Stimulated activated CD8-positive, alpha-beta memory T cell treated with anti-CD3 and anti-CD28 coated beads, Interleukin-4, amount 100 ng/mL, for 1 hour (primary cell): ENCODE measurements at places on chromosomes 12 and 14.

GRCh38 chr14:104184506-104184905, 46.1 kb downstream of the KIF26A start:
- DNase-seq, result no peak

- no peak for DNase-seq
Measured at GRCh38 chr14:47846008-47846407, 170.6 kb upstream of the MDGA2 start.

DNA sequence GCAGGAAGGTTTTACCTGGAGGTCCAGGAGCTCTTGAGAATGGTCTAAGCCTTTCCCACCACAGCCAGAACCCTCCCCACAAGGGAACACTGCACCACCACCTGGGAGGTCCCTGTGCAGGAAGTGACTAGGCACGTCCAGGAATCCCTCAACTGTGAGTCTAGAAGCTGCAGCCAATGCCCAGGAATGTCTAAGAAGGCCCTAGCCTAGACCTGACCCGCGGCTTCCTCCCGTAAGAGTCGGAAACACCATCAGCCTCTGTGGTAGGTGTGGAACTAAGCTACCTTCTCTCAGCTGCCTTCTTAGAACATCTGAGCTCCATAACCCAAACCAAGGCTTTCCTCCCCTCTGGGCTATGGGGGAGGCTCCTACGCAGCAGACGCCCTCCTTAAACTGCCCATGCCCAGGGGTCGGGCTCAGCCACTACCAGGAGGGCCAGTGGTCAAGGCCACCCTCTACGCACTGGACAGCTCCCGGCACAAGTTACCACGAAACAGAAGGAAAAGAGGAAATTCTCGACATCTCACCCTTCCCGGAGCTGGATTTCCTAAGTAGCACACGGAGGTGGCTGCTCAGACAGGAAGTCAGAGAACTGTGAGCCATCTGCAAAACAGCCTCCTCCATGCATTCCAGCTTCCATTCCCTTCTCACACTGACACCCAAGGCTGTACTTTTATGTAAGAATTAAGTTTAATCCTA, 25.5 kb downstream of the ZFYVE21 start:
- DNase-seq, result no peak

GRCh38 chr12:27460471-27460978, 14.0 kb downstream of the SMCO2 start:
- DNase-seq, result no peak

DNA sequence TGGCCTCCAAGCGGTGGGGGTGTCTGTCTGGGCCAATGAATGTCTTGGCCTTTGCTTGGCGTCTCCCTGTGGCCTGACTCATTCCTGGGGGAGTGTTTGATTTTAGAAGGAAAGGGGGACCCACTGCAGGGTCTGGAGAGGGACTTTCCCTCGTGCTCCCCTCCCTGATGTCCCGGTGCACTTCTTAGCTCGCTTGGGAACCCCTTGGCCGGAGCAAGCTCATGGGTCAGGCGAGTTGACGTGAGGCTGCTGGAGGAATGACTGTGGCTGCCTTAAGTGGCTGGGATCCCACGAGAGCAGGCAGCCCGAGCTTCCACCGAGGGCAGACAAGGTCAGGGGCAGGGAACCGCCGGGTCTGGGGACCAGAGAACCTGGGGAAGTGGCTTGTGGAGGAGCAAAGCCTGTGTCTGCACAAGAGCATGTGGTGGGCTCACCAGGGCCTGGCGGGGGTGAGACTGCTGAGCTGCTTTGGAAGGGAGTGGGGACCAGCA, 218.4 kb upstream of the C14orf180 start:
- DNase-seq, result no peak

DNA sequence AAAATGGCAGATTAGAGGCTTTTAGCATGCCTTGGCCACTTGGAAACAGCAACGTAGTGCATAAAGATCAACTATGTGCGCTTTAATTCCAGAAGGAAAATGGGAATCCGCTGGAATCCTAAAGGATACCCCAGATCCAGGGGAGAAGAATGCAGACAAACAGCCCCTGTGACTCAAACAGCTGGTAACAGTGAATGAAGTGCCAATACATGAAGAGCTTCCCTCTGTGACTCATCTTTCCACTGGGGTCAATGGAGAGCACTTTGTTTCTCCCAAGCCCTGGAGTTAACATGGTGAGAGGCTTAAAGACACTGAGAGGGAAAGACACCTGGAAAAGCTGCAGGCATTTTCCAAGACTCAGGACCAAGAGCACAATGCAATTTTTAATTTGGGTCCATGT, 263.1 kb downstream of the CEP128 start:
- no peak for DNase-seq

DNA sequence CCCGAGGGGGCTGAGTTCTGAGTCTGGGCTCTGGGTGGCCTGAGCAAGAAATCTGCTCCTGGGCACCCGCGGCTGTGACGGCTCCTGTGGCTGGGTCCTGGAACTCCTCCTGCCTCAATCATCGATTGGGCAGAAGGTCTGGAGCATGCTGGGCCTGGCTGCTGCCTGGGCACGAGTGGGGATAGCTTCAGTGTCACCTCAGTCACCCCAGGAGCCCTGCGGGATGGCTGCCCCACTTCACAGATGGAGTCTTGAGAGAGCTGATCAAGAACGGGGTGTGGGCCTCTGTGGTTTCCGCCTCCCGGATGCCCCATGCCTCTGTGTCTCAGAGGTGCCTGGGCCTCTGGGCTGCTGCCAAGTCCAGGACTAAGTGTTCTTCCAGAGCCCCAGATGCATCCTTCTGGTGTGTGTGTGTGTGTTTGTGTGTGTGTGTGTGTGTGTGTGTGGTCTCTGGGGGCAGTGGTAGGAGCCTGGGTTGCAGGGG, 185.6 kb upstream of the C14orf180 start:
- peak; percentile 16 for DNase-seq

- DNase-seq, result no peak
Measured at GRCh38 chr12:7017870-7018349, 366 bp downstream of the LPCAT3 start.

- DNase-seq, result no peak
Measured at GRCh38 chr14:63174760-63175191, 29.5 kb upstream of the RHOJ start.

DNA sequence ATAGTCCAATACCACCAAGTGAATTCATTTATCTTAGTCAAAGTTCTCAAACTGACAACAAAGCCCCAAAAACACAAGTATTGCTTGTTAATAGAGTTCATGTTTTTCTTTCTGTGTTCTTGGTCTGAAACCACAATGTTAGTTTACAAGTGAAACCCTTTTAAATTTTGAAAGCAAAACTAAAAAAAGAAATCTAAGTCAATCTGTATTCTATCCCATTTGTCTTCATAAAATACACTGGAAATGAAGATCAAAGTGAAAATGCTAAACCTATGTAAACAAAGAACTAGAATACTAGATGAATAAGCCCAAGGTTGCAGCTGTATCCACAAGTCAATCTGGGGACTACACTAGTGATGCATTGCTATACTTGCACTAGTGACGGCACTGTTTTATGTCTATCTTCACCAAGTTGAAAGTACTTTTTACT, 10.4 kb downstream of the MAP4K5 start:
- no peak for DNase-seq

GRCh38 chr12:56522411-56523193, 982 bp downstream of the RBMS2 start:
- no peak for DNase-seq

- DNase-seq, result no peak
Measured at GRCh38 chr14:36317650-36318049, 2.8 kb downstream of the MBIP start.

DNA sequence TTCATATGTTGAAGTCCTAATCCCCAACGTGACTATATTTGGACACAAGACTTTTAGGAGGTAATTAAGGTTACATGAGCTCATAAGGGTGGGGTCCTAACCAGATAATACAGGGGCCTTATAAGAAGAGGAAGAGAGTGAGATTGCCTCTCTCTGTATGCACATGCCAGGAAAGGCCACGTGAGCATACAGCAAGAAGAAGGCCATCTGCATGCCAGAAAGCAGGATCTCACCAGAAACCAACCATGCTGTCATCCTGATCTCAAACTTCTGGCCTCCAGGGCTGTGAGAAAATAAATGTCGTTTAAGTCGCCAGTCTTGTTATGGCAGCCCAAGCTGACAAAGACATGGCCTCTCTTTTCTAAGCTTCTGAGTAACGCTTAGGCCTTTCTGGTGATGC, 69.0 kb upstream of the GPHB5 start:
- DNase-seq, result no peak

DNA sequence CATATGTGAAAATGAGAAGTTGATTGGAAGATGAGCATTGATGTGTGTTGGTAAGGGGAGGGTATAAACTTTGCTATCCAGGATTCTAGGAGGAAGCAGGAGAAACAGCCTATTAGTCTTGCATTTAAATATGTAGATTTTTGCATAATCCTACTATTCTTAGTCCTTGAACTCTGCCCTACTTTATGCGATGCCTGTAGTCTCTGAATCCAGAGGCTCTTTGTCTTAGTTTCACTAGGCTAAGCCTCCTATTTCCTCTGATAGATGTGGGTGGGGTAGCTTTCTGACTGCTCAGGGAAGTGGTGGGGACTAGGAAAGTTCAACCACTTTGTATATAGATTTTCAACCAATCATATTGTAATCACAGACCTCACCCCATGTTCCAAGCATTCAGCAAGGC, 49.5 kb upstream of the KCNC2 start:
- DNase-seq, result no peak

- no peak for DNase-seq
Measured at GRCh38 chr14:88986146-88986841, 161.8 kb downstream of the TTC8 start.

- DNase-seq, result no peak
Measured at GRCh38 chr12:13154831-13155230, 41.7 kb upstream of the EMP1 start.

- DNase-seq, result no peak
Measured at GRCh38 chr14:68124050-68124449, 304.5 kb downstream of the RAD51B start.

- no peak for DNase-seq
Measured at GRCh38 chr14:89246290-89246689, 170.7 kb downstream of the FOXN3 start.

- no peak for DNase-seq
Measured at GRCh38 chr14:98960617-98961013, 311.4 kb downstream of the BCL11B start.

GRCh38 chr12:31749024-31749704, 20.3 kb upstream of the AMN1 start:
- DNase-seq, result peak; percentile 20

DNA sequence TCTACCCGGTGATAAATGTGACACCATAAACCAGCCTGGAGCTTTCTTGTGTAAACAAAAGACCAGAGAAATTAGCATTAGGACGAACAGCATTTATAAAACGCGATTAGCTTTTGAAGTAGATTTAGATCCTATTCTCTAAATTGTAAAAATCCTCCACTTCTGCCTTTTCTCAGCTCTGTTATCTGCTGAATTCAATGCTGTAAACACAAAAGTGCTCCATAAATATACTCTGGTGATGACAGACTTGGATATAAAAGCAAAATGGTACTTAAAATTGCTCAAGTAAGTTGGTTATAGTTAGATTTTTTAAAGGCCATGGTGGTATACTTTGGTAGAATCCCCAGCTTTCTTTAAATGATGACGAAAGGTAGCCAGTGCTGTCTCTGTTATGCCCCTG, 114.6 kb upstream of the RMST start:
- no peak for DNase-seq

GRCh38 chr14:53655080-53655785, 301.4 kb downstream of the BMP4 start:
- no peak for DNase-seq

DNA sequence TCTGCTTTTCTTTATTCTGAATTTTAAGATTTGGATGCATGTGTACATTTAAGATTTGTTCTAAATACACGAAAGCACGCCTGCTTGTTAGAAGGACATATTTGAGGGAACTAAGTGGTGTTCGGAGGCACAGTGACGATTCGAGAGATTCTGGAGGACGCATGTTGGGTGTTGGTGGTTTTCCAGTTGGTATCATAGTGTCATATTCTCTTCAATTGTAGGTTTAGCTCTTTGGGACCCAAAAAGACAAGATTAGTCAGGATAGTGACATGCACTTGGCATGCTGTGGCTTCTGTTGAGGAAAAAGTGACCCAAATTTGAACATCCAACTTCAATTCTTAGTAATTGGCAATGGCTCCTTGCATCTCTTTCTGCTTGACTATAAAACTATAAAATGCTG, 30.1 kb downstream of the PRKCH start:
- DNase-seq, result no peak

DNA sequence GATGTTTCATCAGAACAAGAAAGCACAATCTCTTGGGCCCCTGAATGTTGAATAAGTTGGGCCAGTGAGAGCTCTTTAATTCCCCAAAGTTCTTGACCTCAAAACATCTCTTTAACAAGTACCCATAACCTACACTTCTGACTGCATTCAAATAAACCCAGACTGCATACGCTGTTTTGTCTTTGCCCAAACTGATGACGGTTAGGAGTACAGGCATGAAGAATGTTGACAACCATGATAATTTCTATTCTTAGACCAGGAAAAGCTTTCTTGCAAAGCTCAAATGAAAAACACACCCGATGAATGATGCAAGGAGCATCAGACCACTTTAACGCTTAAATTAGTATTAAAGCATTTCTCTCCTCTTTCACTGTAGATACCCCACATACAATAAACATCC, 11.7 kb upstream of the RAB3IP start:
- DNase-seq, result no peak

GRCh38 chr14:51738754-51739153, 87.0 kb downstream of the FRMD6 start:
- no peak for DNase-seq

DNA sequence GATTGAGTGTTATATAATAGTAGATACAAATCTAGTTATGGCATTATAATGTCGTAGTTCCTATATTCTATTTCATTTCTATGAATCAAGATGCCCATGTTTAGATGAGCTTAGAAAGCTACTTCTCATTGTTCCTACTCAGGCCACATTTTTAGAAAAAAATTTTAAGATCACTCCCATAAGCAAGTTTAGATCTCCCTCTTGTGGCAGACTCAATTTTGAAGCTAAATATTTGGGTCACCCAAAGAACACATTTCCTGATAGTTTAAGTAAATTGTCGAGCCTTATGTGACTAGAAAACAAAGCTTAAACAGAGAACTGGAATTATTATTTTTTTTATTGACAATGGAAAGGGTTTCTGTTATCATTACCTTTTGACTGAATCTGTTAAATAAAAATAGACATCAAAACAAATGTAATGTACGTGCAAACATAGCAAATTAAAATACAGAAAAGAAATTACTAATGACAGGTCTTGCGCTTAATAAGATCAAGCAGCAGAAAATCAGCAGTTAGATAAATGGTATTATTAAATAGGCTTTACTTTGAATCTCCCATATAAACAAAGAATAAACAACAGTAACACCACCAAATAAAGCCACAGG, 180.2 kb downstream of the ACSS3 start:
- no peak for DNase-seq
